ENCODE measurements at places on chromosomes 3 and 15.

DNA sequence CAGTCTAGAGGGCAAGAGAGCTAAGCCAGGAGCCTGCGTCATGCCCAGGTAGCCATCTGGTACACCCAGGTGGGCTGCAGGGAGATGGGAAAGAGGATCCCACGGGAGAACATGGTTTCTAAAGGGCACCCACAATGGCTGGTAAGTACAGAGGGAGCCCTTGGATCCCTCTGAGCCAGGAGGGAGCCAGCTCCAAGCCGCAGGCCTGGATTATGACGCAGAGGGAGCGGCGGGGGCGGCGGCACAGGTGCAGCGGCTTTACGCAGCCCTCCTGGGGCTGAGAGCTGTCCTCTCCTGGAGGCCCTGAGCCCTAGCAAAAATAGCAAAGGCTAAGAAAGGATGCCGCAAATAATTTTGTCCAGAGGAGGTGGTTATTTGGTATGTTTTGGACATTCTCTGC is 2.8 kb downstream of the CAV3 start:
- no peak for DNase-seq

- no peak for DNase-seq
Measured at GRCh38 chr15:89912674-89913396, at the start of gene ARPIN. TSS of gene ARPIN (minus strand) at chr15:89912952. CDS start at chr15:89912835, 117 bp downstream.

GRCh38 chr15:44682211-44682610 is 18.7 kb upstream of the SPG11 start:
- DNase-seq, result no peak

DNA sequence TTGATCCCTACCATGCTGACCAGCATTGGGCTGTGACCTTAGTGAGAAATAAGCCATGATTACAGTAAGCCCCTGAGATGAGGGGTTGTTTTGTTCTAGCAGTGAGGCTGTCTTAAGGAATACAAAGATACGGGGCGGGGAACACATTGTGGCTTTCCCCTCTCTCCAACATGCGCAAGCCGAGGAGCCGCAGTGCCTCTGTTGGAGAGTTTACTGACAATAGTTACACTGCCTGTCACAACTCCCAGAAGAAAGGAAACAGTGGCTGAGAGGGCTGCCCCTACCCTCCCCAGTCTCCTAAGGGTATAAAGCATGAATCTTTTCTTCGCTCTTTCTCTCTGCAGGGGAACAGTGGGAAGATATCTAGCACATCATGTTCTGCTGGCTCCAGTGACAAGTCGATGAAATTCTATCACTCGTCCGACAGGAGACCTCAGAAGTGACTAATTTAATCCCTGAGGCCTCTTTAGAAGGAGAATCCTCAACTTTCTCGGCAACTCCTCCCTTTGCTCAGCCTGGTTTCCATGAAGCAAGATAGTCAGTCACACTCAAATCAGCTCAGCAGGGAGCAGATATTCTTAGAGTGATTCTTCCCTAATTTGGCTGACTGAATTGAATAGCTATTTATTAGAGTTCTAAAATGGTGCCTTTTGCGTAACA is 409.0 kb upstream of the PROK2 start:
- DNase-seq, result no peak

GRCh38 chr15:38883987-38884386 is 319.4 kb upstream of the RASGRP1 start:
- DNase-seq, result no peak

DNA sequence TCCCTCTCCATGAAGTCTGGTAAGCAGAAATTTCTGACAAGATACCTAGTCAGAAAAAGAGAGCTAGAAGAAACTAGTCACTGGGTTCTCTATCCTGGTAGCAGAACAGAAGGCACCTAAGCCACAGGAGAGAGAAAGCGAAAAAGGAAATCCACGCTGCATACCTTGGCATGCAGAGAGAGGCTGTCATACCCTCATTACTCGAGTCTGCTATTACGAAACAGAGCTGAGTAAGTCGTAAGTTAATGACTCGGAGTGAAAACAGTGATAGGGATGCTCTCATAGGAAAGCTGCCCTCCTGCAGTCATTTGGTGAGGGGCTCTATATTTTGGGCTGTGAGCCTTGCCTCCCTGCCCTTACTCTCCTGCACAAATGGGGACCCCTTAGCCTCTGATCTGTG is 16.2 kb downstream of the CLRN1 start:
- DNase-seq, result no peak

- no peak for DNase-seq
Measured at GRCh38 chr3:13715167-13715954, 164.5 kb downstream of the WNT7A start.

DNA sequence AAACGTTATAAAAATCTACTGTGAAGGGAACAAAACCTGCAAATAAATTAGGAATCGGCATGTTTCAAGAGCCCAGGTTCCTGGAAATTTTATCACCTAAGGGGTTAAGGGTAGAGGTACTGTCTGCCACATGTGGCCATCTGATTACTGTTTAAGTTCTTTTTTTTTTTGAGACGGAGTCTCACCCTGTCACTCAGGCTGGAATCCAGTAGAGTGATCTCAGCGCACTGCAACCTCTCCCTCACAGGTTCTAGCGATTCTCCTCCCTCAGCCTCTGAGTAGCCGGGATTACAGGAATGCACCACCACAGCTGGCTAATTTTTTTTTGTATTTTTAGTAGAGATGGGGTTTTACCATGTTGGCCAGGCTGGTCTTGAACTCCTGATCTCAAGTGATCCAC is 35.8 kb downstream of the UQCC5 start:
- no peak for DNase-seq

DNA sequence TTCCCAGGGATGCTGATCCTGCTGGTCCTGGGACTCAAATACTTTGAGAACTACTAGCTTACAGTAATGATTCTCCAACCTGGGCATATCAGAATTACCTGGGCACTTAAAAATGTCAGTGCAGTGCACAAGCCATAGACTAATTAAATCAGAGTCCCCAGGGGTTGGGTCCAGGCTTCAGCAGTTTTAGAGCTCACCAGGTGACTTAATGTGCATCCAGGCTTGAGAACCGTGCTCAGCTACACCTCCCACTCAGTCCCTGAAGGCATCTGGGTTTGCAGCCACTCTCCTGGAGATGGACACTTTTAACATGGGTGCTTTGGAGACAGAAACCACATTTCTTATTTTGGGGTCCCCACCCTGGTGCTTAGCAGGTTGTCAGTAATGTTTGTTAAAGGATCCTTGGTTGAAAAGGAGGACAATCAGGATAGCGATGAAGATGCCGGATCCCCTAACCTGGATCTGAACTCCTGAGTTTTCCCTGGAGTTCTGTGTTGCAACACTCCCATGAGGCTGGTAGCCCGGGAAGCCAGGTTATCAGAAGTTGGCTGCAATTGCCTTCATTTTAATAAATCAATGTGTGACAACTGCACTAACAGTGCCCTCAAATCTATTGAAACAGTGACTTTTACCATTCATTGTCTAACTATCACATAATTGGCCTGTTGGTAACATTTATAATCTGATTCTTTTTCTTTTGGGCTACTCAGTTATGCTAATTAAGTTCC is 48.1 kb downstream of the BFSP2 start:
- DNase-seq, result no peak

- DNase-seq, result no peak
Measured at GRCh38 chr15:90519688-90520087, 10.0 kb upstream of the CRTC3 start.

GRCh38 chr3:78689378-78689777 is 1078.4 kb downstream of the ROBO1 start:
- DNase-seq, result no peak

DNA sequence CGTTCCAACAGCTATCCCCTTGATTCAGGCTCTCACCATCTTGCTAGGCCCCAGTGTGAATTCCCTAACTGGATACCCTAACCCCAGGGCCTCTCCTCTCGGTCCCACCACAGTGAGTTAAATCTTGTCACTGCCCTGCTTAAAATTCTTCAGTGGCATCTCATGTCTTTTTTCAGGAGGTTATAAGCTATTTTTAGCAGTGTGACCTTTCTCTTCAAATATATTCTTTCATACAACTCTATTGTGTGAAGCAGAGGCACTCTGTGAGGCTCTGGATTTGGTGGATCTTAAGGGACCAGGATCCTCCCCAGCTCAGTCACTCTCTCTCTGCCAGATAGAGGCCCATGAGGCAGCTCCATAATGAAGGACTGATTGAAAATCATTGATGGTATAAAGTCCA is 760.4 kb downstream of the NTRK3 start:
- DNase-seq, result no peak

- DNase-seq, result peak; percentile 88
Measured at GRCh38 chr3:15108082-15108545, 9.2 kb upstream of the RBSN start.

DNA sequence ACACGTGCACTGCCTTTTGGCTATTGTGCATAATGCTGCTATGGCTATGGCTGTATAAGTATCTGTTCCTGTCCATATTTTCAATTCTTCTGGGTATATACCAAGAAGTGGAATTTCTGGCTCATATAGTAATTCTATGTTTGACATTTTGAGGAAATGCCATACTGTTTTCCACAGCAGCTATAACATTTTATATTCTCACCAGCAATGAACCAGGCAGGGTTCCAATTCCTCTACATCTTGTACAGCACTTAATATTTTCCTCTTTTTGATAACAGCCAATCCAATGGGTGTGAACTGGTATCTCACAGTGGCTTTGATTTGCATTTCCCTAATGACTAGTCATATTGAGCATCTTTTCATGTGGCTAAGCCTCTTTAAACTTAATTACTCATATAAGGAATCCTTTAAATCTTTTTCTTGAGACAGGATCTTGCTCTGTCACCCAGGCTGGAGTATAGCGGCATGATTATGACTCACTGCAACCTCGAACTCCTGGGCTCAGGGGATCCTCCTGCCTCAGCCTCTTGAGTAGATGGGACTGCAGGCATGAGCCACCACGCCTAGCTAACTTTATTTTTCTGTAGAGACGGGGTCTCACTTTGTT is 38.1 kb upstream of the IGDCC4 start:
- DNase-seq, result no peak

DNA sequence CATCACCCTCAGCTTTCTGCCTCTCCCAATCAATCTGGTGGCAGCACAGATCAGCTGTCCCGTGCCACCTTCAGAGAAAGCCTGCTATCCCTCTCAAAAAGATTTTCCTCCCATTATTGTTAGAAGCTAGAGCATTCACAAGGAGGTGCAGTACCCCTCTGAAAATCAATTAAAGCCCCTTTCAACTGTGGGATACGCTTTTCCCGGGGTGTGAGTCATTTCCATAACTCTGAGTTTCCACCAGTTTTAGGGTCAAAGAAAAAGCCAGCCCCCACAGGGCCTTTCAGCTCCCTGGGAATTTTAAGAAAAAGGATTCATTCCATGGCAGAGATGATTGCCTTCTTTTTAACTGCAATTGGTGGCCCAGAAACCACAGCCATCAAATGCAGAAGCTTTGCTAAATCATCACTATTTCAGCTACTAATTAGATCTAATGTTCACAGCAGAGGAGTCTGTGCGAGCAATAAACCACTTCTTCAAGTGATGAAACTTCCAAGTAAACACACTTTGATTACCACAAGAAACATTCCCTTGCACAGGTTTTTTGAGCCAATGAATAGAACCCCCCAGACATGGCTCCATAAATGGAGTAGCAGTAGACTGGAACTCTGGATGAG is 270.0 kb upstream of the TPRG1 start:
- no peak for DNase-seq

DNA sequence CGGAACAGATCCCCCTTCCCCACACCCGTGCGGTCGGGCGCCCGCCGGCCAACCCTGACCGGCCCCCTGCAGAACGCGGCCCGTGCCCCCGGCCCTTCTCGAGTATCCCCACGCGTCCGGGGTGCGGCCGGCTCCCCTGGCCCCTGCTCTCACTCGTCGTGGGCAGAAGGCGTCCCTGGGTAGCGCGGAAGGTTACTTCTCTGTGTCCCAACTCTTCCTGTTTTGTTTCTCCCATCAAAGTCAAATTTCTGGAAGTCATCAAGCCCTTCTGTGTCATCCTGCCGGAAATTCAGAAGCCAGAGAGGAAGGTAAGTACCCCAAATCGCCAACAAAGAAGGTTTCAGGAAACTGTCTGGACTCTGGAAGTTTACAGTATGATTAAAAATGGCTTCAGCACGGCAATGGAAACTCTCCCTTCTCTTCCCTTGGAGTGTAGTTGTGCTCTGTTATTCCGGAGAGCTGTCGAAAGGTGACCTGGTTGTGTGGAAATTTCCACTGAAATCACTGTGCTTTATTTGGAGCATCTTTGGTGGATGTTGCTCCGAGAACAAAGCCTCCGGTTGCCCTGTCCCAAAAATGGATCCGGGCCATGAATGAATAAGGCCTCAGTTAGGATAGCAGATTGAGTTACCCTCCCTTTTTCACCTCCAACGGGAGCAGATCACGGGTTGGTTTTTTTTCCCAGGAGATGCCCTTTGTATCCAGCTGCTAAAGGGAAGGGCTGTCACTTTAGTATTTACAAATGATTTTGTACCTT is 536 bp downstream of the SEC61A1 start:
- no peak for DNase-seq

DNA sequence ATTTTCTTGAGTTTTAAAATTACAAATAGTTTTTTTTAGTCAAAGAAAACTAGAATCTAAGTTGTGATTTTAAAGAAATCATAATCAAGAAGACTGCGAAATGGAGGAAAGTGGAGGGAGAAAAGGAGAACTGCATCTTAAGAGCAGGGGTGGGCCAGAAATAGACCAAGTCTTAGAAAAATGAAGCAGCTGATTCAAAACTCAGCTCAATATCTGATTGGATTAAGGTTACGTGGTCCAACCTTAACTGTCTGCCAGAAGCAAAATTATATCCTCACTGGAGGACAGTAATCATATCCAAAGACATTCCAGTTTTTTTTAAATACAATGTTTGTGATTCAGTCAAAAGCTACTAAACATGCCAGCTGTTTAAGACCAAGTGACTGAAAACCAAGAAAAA is 41.4 kb downstream of the CHSY1 start:
- no peak for DNase-seq

- DNase-seq, result no peak
Measured at GRCh38 chr3:172066880-172067796, 27.8 kb downstream of the FNDC3B start.

- DNase-seq, result no peak
Measured at GRCh38 chr3:82001276-82001923, 240.0 kb upstream of the GBE1 start.

DNA sequence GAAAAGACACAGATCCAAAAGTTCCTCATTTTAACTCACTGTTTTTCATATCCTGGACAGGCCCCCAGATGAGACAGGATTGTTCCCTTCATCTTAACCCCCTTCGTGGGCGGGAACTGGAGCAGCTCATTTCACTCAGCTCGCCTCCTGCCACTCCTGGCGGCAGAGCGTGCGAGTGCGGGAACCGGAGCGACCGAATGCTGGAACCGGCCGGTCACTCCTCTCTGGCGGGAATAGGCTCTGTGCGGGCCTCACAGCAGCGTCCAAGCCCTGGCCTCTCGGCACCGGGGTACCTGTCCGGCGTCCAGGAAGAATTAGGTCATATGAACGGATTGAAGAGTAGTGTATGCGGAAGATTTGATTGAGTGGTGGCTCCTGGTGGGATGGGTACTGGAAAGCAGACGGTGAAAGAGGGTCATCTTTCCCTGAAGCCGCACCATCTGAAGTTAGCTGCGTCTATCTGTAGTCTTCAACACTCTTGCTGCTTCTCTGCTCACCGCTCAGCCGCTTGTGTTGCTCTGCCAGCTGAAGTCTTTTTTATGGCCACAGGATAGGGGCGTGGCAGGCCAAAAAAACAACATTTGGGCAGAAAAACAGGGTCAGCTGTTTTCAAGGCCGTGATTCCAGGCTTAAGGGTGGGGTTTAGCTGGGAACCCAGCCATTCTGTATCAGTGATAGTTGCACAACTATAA is 42.3 kb upstream of the FXR1 start:
- no peak for DNase-seq
